ENCODE measurements at places on chromosomes 7 and 10.

DNA sequence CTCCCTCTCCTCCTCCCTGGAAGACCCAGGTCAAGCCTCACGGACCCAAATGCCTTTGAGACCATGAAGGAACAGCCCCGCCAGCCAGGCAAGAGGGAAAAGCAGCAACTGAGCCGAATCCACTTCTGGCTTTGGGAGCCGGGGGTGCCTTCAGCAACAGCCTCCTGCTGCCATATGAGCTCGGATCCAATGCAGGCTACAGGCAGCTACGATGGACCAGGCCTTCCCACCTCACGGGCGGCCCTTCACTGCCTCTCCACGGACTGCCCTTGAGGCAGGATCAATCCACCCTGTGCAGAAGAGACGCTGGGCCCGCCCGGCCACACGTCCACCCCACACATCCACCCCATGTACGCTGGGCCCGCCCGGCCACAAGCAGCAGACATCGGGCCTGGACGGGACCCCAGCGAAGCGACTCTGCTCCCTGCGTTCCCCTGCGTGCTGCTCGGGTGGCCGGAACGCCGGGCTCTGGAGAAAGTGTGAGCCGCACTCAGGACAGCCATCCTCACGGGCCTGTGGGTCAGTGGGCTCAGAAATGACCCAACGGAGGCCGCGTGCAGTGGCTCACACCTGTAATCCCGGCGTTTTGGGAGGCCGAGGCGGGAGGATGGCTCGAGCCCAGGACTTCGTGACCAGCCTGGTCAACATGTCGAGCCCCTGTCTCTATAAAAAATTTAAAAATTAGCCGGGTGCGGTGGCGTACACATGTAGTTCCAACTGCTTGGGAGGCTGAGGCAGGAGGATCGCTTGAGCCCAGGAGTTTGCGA, 82.0 kb downstream of the FOXL3 start:
- DNase-seq = no peak

DNA sequence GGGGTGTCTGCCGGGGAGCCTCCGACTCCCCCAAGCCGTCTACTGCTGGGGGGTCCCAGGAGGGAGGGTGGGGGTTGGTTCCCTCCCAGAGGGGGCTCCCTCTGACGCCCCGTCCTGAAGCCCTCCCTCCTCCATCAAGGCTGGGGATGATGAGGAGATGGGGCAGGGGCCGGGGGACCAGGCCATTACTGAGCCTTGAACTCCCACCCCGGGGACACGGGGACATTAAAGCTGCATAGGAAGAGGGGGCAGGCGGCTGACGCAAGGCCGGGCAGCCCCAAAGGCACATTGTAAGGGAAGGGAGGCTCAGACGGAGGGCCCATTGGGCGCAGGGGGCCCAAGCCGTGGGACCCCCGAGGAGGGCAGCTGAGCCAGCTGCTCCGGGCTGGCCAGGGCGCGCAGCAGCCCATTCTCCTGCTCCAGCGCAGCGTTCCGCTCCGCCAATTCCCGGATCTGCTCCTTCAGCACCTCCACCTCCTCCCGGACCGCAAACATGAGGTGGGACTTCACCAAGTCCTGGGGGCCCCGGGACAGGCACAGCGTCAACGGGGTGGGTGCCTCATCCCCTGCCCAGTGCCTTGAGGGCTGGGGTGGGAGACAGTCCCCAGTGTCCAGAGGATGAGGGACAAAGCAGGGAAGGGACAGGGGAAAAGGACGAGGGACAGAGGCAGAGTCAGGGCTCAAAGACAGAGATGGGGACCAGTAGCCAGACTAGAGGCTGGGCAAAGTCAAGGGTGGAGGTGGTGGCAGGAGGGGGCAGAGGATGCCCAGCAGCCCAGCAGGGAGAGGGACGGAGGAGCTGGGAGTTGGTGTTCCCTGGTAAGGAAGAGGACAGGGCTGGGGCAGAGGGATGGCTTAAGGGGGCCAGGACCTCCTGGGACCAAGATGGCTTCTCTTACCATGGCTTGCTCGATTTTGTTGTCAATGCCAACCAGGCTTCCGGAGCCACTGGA, 2.9 kb upstream of the SPACDR start:
- DNase-seq = peak; percentile 7

- DNase-seq = no peak
These were observed 40.3 kb downstream of the VIPR2 start for GRCh38 chr7:159104188-159104920.

- DNase-seq = no peak
These were observed 30.5 kb upstream of the CHST3 start for GRCh38 chr10:71933651-71934050.

DNA sequence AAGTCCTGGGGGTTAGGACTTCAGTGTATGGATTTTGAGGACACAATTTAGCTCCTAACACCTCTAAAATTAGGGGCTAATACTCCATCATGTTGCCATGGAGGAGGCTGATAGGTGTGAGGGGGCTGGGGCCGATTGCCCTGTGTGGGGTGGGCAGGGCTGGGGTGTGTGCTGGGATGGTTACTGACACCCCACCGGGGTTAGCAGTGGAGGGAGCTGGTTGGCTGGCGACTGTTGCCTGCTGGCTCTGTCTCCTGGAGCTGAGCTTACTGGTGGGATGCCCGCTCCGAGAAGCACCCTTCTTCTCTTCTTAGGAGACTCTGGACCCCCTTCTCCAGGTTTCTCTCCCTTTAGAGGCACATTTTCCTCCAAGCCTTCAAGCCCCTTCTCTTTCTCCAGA, 22.2 kb upstream of the SH2D4B start:
- no peak for DNase-seq

All from caudate nucleus (tissue), 63 donors.